Effector memory CD4-positive, alpha-beta T cell (primary cell): ENCODE measurements at places on chromosomes 2 and 18.

DNA sequence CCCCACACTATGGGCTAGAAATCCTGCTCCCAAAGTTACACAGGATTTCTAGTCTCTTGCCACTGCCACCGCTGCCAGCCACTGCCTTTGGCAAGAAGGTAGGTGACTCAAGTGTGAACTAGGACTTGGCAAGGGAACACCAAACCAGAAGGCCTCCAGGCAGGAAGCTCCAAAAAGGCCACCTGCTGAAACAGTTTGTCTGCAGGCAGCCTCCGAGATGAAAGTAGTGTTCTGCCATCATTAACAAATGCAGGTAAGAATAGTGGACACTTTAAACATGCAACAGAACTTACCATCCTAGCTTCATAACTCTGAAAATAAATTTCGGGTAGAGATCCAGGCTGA lies 3.9 kb downstream of the ANKRD44 start:
- H3K27me3 ChIP-seq, result no peaks in the 10 kb centered on the region
- peaks cover 61% of the 10 kb centered on the region for H3K4me1 ChIP-seq
- H3K36me3 ChIP-seq, result no peaks in the 10 kb centered on the region
- peak overlapping the region; percentile 91 for H3K27ac ChIP-seq

GRCh38 chr18:56721491-56721890 lies 70.3 kb downstream of the WDR7 start:
- DNase-seq, result no peak
- no peak overlapping the region for H3K27ac ChIP-seq
- no peaks in the 10 kb centered on the region for H3K27me3 ChIP-seq

- no peaks in the 10 kb centered on the region for H3K36me3 ChIP-seq
- no peak overlapping the region for H3K4me3 ChIP-seq
Observed at GRCh38 chr2:190720691-190721090, 71.8 kb downstream of the NAB1 start.

DNA sequence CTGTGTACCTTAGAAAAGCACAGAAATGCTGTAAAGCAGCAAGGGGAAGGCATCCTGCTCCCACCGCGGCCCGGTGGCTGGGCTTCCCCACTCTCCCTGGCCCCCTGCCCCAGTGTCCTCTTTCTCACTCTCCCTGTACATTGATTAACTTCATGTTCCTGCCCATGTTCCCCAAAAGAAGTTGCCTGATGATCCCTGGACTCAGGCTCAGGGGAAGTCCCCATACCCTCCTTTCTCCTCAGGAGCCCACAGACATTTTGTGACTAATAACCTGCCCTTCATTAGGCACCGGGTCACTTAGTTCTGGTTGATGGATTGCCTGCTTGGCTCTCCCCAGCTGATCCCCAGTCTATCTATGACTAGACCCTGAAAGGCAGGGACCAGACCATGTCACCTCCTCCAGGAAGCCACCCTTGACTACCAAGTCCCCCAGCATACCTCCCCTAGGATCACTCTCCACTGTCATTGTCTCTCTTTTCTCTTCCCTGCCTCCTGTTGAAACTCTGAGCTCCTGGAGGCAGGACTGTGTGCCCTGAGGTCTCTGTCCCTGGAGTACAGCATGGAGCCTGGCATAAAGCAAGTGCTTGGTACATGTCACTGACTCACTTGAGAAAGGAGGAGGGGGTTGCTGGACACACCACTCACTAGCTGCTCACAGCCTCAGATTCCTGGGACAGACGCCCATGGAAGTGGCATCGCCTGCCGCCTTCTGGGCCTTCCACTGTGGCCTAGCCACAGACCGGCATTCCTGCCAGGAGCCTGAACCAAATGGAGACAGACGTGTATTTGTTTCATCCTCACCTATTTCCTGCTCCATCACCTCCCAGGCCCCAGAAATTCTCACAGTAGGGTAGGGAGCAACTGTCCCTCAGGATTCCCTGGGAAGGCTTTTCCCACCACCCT lies 13.5 kb downstream of the MALL start:
- H3K4me1 ChIP-seq, result no peaks in the 10 kb centered on the region
- H3K27me3 ChIP-seq, result peaks cover 4% of the 10 kb centered on the region
- H3K27ac ChIP-seq, result no peak overlapping the region
- no peak overlapping the region for H3K4me3 ChIP-seq

DNA sequence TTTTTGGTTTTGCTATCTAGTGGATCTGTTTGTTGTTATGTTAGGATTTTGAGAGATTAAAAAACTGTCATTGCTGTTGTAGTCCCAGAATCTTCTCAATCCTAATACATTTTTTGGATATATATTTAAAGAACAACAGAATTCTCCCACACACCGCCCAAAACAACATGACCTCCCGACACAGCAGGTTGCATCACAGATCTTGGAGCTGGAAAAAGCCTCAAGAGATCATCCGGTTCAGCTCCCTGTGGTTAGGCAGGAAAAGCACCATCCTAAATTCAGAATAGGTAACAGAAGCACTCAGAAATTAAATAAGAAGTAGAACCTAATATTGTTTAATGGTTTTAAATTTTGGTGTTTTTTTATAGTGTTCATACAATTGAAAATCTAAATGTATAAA lies 251.4 kb upstream of the STON1 start:
- H3K27ac ChIP-seq, result no peak overlapping the region
- H3K4me3 ChIP-seq, result no peak overlapping the region
- no peak for DNase-seq
- no peaks in the 10 kb centered on the region for H3K27me3 ChIP-seq
- no peaks in the 10 kb centered on the region for H3K4me1 ChIP-seq

DNA sequence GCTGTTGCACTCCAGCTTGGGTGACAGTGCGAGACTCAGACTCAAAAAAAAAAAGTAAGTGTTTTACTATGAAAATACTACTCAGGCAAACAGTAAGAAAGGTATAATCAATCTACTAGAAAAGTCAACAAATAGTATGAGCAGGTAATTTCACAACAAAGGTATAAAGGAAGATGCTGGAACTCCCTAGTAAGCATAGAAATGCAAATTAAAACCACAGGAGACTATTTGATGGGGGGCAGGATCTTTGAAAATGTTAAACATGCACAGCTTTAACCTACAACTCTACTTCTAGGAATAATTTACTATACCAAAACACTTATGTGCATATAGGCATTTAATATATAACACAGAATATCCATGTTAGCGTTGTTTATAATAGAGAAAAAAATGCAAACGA lies 24.3 kb upstream of the TNFAIP6 start:
- no peak for DNase-seq
- no peaks in the 10 kb centered on the region for H3K4me1 ChIP-seq
- no peak overlapping the region for H3K27ac ChIP-seq
- no peaks in the 10 kb centered on the region for H3K36me3 ChIP-seq
- H3K27me3 ChIP-seq, result no peaks in the 10 kb centered on the region

DNA sequence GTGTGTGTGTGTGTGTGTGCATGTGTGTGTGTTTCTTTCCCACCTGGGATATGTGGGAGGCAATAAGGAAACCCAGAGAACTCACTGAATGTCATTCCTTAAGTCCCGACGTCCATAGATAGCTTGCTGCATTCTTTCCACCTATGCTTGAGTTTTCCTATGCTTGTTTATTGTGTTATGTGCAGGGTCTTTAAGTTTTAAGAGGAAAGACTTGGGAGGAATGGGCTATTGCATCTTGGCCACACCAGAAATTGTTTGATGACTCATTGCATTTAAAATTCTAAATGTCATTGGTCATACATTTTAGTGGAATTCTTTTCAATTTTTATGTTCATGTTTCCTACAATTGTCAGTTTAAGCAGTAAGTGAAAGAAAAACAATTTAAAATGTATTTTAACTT lies 33.7 kb downstream of the STARD6 start:
- no peaks in the 10 kb centered on the region for H3K36me3 ChIP-seq
- no peaks in the 10 kb centered on the region for H3K27me3 ChIP-seq
- no peaks in the 10 kb centered on the region for H3K4me1 ChIP-seq
- DNase-seq, result no peak

- no peaks in the 10 kb centered on the region for H3K27me3 ChIP-seq
- no peak overlapping the region for H3K27ac ChIP-seq
- DNase-seq, result no peak
- H3K4me1 ChIP-seq, result no peaks in the 10 kb centered on the region
- H3K4me3 ChIP-seq, result no peak overlapping the region
Observed at GRCh38 chr2:11543337-11544216, 9.7 kb downstream of the GREB1 start.

GRCh38 chr18:48928787-48929186 lies 22.0 kb downstream of the SMAD7 start:
- H3K27ac ChIP-seq, result no peak overlapping the region
- DNase-seq, result peak; percentile 67
- H3K4me3 ChIP-seq, result peak overlapping the region; percentile 11
- no peaks in the 10 kb centered on the region for H3K36me3 ChIP-seq
- H3K27me3 ChIP-seq, result no peaks in the 10 kb centered on the region
- peaks cover 85% of the 10 kb centered on the region for H3K4me1 ChIP-seq

- H3K4me1 ChIP-seq, result no peaks in the 10 kb centered on the region
- no peaks in the 10 kb centered on the region for H3K27me3 ChIP-seq
- no peak overlapping the region for H3K4me3 ChIP-seq
- peaks cover 4% of the 10 kb centered on the region for H3K36me3 ChIP-seq
- no peak for DNase-seq
Observed at GRCh38 chr2:63899639-63900038, 57.9 kb downstream of the UGP2 start.

DNA sequence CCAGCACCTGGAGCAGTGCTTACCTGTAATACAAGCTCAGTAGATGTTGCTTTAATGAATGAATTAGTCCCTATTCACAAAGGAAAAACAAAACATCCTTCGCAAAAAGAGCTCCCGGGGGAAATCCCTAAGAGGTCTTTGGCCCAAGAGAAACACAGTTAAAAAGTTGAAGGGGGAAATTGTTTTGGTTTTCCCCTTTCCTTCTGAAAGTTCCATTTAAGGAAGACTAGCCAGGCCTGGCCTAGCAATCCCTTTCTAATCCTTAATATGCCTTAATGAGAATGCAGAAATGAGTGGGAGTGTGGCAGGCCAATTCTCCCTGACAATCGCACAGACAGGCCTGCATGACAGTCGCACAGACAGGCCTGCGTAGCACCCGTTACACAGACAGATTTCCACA lies 33.5 kb upstream of the REL start:
- no peak overlapping the region for H3K4me3 ChIP-seq
- H3K36me3 ChIP-seq, result no peaks in the 10 kb centered on the region
- H3K27me3 ChIP-seq, result no peaks in the 10 kb centered on the region
- no peaks in the 10 kb centered on the region for H3K4me1 ChIP-seq
- no peak overlapping the region for H3K27ac ChIP-seq

DNA sequence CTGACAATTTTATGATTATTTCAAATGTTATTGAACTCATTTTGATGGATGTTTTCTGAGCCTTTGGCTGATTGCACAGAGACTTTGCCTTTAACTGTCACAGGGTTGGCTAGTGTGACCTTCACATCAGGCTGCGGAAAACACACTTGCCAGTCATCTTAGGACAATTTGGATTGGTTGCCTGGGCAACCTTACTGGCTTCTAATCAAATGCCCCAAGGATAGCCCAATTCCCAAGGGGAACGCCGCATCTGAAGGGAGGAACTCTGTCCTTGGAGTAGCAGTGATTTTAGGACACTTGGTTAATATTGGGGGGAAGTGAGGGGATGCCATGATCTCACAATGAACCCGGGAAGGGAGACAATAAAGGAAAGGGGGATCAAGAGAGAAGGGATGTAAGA lies 29.5 kb downstream of the OSBPL6 start:
- no peak for DNase-seq
- no peaks in the 10 kb centered on the region for H3K4me1 ChIP-seq
- no peak overlapping the region for H3K4me3 ChIP-seq
- no peaks in the 10 kb centered on the region for H3K27me3 ChIP-seq
- no peaks in the 10 kb centered on the region for H3K36me3 ChIP-seq

GRCh38 chr18:60560071-60560470 lies 187.5 kb upstream of the MC4R start:
- H3K4me1 ChIP-seq, result no peaks in the 10 kb centered on the region

- H3K27me3 ChIP-seq, result no peaks in the 10 kb centered on the region
- no peaks in the 10 kb centered on the region for H3K36me3 ChIP-seq
- no peak overlapping the region for H3K4me3 ChIP-seq
- H3K4me1 ChIP-seq, result no peaks in the 10 kb centered on the region
- H3K27ac ChIP-seq, result no peak overlapping the region
Observed at GRCh38 chr2:60335533-60336237, 217.8 kb downstream of the BCL11A start.

DNA sequence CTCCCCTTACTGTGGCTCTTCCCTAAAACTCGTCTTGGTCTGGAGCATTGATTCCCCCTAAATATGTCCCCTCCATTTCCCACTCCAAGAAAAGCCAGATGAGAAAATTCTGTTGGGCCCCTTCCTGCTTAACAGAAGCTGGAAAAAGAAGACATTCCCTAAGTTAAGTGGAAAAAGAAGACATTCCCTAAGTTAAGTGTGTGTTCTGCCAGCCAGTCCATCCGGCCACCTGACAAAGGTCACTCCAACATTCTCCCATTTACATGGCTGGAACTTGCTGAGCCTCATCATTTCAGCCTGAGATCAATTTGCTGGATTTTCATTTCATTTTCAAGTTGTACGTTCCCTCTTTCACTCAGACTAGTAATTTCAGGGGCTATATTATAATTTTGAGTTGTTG lies 52.0 kb downstream of the LYPD1 start:
- DNase-seq, result no peak
- no peaks in the 10 kb centered on the region for H3K4me1 ChIP-seq
- H3K27ac ChIP-seq, result no peak overlapping the region
- no peaks in the 10 kb centered on the region for H3K36me3 ChIP-seq
- no peaks in the 10 kb centered on the region for H3K27me3 ChIP-seq

- DNase-seq, result no peak
- H3K27me3 ChIP-seq, result no peaks in the 10 kb centered on the region
- no peaks in the 10 kb centered on the region for H3K4me1 ChIP-seq
- H3K4me3 ChIP-seq, result no peak overlapping the region
- no peak overlapping the region for H3K27ac ChIP-seq
Observed at GRCh38 chr18:56982766-56983165, 164.1 kb upstream of the BOD1L2 start.

- H3K4me1 ChIP-seq, result peaks cover 22% of the 10 kb centered on the region
- H3K36me3 ChIP-seq, result no peaks in the 10 kb centered on the region
- H3K27ac ChIP-seq, result no peak overlapping the region
- H3K4me3 ChIP-seq, result no peak overlapping the region
- no peak for DNase-seq
Observed at GRCh38 chr2:234395891-234396420, 100.9 kb downstream of the ARL4C start.

- no peak for DNase-seq
- no peaks in the 10 kb centered on the region for H3K36me3 ChIP-seq
- no peak overlapping the region for H3K27ac ChIP-seq
Observed at GRCh38 chr2:64770781-64771334, 117.1 kb upstream of the SERTAD2 start.

DNA sequence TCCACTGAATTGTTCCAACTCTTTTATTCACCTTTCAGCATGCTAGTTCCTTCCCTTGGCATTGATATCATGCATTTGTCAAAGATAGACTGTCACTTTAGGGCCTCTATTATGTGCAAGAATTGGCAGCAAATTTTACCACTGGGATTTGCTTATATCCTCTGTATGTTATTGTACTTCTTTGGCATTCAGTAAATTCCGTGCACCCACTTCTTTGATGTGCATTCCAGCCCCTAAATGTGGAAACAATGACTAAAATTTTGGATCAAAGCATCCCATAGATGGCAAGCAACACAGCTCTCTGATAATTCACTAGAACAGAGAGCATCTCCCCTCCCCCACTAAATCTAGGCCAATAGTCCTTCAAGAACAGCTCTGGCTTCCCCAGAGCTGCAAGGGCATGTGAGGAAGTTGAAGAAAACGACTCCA lies 399.0 kb upstream of the HNRNPA3 start:
- no peak overlapping the region for H3K27ac ChIP-seq
- H3K36me3 ChIP-seq, result no peaks in the 10 kb centered on the region
- H3K4me1 ChIP-seq, result no peaks in the 10 kb centered on the region
- no peak for DNase-seq
